Right lobe of liver (tissue), 6 donors: ENCODE measurements at places on chromosomes 3 and 15. TPM values are rescaled to one million over a fixed set of nuclear protein-coding genes. Genes with fewer than 3 reads are reported as not detected.

SLC38A3 gene
- 203 TPM for total RNA-seq

GOLGA8H gene
- total RNA-seq, result not detected

IL5RA gene
- total RNA-seq, result not detected

CMTM8 gene
- total RNA-seq, result 25.3 TPM

XCR1 gene
- not detected for total RNA-seq

ARGFX gene
- not detected for total RNA-seq

CELF6 gene
- 1.7 TPM for total RNA-seq

EPHA3 gene
- 1.5 TPM for total RNA-seq

SPINT1 gene
- total RNA-seq, result 7.9 TPM

MITF gene
- 3.9 TPM for total RNA-seq

NR2E3 gene
- total RNA-seq, result 0.51 TPM

IRAK2 gene
- total RNA-seq, result 10.0 TPM

POPDC2 gene
- 0.64 TPM for total RNA-seq

CHRNA5 gene
- 0.56 TPM for total RNA-seq

HCLS1 gene
- total RNA-seq, result 20.4 TPM

PYGO1 gene
- 0.09 TPM for total RNA-seq

ZNF662 gene
- total RNA-seq, result 4.1 TPM

TMEM266 gene
- total RNA-seq, result not detected

RAP2B gene
- 3.4 TPM for total RNA-seq

RARB gene
- 2.7 TPM for total RNA-seq

EPHB1 gene
- total RNA-seq, result 3.1 TPM

SLC28A2 gene
- 0.04 TPM for total RNA-seq

PIERCE2 gene
- 1.4 TPM for total RNA-seq

STX19 gene
- total RNA-seq, result not detected

MKRN2OS gene
- 0.31 TPM for total RNA-seq

SHF gene
- 23.5 TPM for total RNA-seq

CYP8B1 gene
- 237 TPM for total RNA-seq

TNFSF10 gene
- 57.6 TPM for total RNA-seq

HDC gene
- not detected for total RNA-seq

WNT5A gene
- 3.6 TPM for total RNA-seq

EFCC1 gene
- 1.5 TPM for total RNA-seq

GALNT15 gene
- 2.6 TPM for total RNA-seq

FEZF2 gene
- total RNA-seq, result not detected

GOLGA8B gene
- total RNA-seq, result 29.0 TPM

MUC4 gene
- not detected for total RNA-seq

SLC6A11 gene
- total RNA-seq, result 0.06 TPM

FBXL22 gene
- total RNA-seq, result 0.56 TPM

P2RY1 gene
- 1.7 TPM for total RNA-seq

GOLGA8T gene
- 0.58 TPM for total RNA-seq

TIMP4 gene
- 0.35 TPM for total RNA-seq

BCL2A1 gene
- 1.1 TPM for total RNA-seq

TIPARP gene
- total RNA-seq, result 16.8 TPM

KNG1 gene
- total RNA-seq, result 451 TPM

CCR9 gene
- not detected for total RNA-seq

AVEN gene
- 10.2 TPM for total RNA-seq

GATM gene
- total RNA-seq, result 529 TPM

ACTC1 gene
- not detected for total RNA-seq

PATL2 gene
- 0.31 TPM for total RNA-seq

ANKUB1 gene
- not detected for total RNA-seq

ZNF148 gene
- total RNA-seq, result 22.1 TPM

ZDHHC23 gene
- total RNA-seq, result 12.6 TPM

HESX1 gene
- 0.22 TPM for total RNA-seq
